ENCODE measurements at places on chromosomes 2 and 18.

DNA sequence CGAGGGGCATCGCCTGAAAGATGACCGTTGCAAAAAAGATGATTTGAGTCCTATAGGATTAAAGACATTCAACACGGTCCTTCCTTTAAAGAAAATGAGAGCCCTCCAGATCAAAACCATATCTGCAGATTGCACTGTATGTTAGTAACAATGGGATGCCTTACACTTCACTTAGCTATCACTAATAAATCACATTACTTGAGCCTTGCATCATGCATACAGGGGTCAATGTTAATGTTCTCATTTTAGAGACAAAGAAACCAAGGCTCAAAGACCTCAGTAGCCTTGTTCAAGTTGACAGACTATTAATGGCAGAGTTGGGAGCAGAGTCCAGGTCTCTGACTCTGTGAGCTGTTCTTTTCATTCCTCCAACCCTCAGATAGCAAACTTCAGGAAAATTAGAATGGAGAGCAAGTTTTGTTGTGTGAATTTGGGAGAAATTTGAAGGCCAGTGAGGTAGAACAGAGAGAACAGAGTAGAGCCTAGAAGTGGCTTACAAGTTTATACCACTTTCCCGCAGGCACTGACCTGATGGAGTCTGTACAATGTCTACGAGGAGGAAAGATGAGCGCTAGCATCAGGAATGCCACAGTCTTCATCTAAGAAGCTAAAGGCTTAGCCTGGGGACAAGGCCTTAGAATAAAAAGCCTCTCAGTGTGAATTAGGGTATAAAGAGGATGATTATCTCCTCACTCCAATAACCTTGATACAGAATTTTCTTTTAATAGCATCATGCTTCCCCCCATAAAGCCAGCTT, 48.3 kb downstream of the TRIB2 start:
- DNase-seq, result no peak

DNA sequence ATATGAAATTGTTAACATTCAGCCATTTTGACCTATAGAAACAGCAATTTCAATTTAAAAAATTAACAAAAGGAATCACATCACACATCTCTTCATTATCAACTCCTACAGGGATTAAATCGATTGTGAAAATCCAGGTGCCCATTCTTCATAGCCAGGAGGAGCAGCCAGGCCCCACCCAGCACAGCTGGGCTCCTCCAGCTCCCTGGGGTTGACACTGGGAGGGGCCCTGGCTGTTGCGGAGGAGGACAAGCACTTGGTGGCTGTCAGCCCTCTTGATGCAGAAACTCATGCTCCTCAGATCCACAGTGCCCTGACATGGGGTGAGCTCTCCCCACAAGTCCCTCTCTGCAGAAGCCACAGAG, 99.8 kb downstream of the FAM210A start:
- DNase-seq, result no peak

DNA sequence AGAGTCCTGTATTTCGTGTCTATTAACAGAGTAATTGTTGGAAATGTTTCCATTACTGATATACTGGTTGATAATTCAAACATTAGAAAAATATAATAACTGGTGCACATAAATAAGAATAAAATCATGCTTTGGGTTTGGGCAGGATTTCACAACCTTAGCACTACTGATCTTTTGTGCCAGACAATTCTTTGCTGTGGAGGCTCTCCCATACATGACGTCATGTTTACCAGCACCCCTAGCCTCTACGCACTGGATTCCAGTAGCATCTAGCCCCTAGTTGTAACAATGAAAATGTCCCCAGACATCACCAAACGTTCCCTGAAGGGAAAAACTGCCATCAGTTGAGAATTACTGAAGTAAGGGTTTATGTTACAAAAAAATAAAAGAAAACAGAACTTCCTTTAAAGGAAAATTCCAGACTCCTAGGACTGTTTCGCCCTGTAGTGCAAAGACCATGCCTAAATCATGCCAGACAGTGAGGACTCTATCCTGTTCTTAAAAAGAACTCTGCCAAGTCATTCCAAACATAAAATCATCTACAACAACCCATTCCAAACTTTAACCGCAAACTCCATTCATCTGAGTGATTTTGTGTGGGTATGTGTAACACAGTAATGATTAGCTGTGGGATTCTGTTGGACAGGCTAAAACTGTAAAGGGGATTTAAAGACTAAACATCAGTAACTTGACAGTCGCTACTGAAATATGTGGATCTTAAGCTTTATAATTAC, 313.4 kb upstream of the CCDC68 start:
- no peak for DNase-seq

DNA sequence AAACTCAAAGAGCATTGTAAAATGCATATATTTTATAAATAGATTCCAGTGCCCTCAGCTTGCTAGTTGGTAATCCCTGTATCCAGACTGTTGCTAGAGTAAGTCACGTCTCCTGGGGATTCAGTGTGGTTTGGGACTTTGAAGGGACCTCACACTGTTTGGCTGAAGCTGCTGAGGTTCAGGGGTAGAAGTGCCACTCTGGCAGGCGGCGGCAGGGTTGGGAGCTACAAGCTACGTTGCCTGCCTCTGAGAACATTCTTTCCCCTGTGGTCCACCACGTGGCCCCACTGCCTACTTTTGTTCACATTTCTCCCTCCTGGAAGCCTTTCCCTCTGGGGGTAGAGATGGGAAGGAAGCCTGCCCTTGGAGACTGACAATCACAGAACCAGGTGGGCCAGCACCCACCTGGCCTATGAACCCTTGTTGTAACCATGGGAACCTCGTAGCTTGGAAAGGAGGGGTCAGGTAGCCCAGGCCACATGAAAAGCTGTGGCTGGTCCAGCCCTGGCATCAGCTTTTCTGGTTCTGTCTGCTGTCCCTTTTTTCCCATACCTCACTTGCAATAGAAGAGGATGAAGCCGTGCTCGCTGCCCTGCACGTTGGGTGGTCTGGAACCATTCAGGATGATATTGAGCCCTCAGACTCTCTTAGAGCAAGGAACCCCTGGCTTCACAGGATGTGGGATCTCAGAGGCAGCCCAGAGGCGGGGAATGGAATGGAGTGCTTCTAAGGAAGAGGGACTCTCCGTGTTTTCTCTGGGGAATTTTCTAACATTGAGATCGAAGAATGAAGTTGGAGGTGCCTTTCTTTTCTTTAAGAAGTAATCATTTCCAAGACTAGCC, 2.9 kb downstream of the RNF144A start:
- no peak for DNase-seq

DNA sequence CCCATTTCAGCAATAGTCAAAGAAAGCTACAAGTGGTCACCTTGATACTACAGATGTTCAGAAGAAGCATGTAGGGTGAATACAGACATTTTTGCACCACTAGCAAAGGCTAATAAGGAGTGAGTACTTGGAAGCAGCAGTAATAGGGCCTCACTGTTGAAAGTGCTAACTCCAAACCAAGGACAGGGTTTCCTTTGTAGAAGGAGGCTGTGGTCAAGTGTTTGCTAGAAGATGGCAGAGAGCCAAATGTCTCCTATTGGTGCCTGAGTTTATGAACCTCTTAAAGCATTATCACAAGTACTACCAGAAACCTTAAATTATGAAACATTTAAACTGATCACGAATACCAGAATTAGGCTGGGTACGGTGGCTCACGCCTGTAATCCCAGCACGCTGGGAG, 308.1 kb downstream of the ZEB2 start:
- DNase-seq, result no peak

- DNase-seq, result no peak
Measured at GRCh38 chr18:74898965-74899364, 301.3 kb downstream of the ZNF407 start.

GRCh38 chr2:7899241-7899640, 782.6 kb upstream of the ID2 start:
- no peak for DNase-seq

GRCh38 chr2:33426666-33427231, 49.7 kb upstream of the RASGRP3 start:
- no peak for DNase-seq
